Kidney tubule cell (primary cell): ENCODE measurements at places on chromosomes 4 and X.

- no peak for DNase-seq
Observed at GRCh38 chrX:73683236-73683859, 120.4 kb downstream of the CHIC1 start.

- peak; percentile 90 for DNase-seq
Observed at GRCh38 chr4:26568446-26568994, 15.4 kb upstream of the TBC1D19 start.

DNA sequence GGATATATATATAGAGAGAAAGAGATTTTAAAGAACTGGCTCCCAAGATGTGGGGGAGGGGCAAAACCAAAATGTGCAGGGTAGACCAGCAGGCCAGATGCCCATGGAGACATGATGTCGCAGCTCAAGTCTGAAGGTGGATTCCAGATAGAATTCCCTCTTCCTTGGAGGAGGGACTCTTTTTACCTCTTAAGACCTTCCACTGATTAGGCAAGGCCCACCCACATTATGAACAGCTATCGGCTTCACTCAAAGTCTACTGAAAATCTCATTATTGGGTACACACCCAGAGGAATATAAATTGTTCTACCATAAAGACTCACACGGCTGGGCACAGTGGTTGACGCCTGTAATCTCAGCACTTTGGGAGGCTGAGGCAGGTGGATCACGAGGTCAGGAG lies 59.3 kb downstream of the DHRSX start:
- DNase-seq = no peak

DNA sequence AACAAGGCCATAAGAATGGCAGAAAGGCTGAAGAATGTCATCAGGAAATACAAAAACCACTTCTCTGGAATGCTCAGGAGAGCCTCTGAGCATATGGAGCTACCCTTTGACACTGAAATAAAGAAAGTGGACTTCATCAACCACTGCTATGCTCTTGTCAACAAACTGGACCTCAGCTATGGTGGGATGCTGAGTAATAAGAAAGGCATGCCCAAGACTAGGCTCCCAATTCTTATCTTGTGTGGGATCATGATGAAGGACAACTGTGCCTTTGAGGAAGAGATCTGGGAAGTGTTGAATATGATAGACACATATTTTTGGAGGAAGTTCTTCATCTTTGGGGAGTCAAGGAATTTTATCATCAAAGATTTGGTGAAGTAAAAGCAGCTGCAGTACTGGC lies 86.9 kb upstream of the MAGEB16 start:
- peak; percentile 71 for DNase-seq

DNA sequence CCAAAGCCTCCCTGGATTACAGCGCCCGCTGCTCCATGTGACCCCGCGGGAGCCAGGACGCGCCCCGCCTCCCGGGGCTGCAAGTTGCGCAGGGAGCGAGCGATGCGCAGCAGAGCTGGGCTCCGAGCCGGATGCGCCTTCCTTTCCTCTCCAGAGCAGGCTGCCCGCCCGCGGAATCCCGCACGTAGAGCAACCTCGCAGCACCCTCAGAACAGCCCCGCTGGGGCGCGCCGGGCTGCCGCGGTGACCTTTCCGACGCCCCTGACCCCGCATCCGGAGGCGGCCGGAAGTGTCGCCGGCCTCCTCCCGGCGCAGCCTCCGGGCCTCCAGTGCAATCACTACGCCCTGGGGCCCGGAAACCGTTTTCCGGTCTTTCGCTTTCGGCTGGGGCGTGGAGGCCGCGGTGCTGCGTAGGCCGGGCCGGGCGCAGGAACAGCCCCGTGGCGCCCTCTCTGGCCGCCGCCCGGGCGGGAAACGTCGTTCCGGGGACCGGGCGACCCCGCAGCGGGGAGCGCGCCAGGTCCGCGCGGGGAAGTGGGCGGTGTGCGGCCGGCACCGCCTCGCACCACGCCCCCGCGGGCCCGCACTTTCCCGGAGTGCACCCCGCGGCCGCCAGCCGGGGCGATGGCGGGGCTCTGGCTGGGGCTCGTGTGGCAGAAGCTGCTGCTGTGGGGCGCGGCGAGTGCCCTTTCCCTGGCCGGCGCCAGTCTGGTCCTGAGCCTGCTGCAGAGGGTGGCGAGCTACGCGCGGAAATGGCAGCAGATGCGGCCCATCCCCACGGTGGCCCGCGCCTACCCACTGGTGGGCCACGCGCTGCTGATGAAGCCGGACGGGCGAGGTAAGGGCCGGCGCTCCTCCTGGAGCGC lies at the start of gene CYP4V2:
Gene CYP4V2, plus strand, starts transcription at position 368 of the 866 bp plus-strand sequence. Its CDS starts 257 bp downstream, at position 625.
- peak; percentile 87 for DNase-seq

DNA sequence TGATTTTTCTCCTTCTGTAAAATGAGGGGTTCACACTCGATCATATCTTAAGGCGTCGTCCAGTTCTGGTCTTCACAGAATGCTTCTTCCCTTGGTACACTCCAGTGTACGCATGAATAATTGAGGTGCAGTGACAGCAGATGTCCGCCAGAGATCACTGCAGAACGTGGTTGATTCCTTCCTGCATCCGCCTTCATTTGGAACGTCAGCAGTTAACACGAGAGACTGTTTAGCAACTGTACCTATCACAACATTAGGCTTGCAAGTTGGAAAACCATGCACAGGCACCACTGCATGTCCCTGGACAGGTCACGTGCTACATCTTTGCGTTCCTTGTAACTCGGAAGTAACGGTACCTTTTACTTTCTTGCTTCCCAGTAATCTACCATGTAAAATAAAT lies 66.0 kb upstream of the GEMIN8 start:
- DNase-seq = peak; percentile 62

GRCh38 chr4:110163327-110164069 lies 34.9 kb downstream of the ELOVL6 start:
- peak; percentile 90 for DNase-seq

- DNase-seq = peak; percentile 35
Observed at GRCh38 chr4:105923497-105924238, 28.4 kb downstream of the NPNT start.

- no peak for DNase-seq
Observed at GRCh38 chr4:28149762-28150161, 1289.1 kb downstream of the STIM2 start.

- DNase-seq = peak; percentile 53
Observed at GRCh38 chr4:32226204-32226603, 1506.0 kb downstream of the PCDH7 start.

DNA sequence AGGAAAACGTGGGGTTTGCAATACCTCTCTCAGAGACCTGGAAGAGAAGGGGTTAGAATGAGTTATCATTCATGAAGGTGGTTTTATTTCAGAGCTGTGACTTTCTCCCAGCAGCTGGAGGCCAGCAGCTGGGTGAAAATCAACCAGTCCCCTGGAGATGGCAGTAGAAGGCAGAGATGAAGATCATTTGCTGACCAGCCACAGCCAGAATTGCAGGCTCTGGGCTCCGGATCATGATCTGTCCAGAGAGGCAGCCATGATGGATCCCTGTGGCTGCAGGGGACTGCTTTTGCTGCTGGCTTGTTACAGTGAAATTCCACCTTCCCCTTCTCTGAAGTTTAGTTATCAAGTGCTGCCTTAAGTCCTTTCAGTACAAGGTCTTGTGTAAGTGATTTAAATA lies 46.9 kb upstream of the TAB3 start:
- peak; percentile 50 for DNase-seq

- no peak for DNase-seq
Observed at GRCh38 chr4:30836231-30836630, 116.1 kb downstream of the PCDH7 start.

DNA sequence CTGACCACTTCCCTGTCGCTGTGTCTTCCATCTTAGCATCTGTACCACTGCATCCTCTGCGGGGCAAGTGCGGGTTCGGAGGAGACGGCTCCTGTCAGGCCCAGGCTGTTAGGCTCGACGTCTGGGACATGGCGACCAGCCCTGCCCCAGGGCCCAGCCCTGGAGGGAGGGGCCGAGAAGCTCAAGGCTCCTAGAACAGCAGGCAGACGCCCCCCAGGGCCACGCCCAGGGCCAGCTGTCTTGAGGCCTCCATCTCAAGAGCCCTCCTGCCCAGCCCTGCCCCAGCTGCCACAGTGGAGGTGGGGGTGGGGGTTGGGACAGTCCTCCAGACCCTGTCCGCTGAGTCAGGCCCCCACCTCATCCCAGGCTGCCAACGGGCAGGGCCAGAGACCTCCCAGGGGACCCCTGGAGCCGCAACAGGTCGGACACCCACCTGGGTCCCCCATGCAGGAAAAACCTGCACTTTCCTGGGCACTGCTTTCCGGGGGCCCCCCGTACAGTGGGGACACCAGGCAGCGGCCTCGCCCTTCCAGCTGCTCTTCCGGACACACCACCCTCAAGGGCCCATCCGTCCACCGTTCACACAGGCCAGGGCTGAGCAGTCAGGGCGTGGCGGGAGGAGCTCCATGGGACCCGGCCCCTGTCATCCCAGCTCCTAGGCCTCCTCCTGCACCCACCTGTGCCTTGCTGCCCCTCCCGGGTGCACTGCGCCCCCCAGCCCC lies 83.1 kb downstream of the FAM53A start:
- DNase-seq = no peak

- no peak for DNase-seq
Observed at GRCh38 chrX:10167573-10167972, 10.8 kb downstream of the CLCN4 start.

- peak; percentile 59 for DNase-seq
Observed at GRCh38 chrX:37685381-37686359, at the start of gene XK. Gene XK, plus strand, starts transcription at chrX:37685791. Its CDS starts 171 bp downstream, at chrX:37685962.

DNA sequence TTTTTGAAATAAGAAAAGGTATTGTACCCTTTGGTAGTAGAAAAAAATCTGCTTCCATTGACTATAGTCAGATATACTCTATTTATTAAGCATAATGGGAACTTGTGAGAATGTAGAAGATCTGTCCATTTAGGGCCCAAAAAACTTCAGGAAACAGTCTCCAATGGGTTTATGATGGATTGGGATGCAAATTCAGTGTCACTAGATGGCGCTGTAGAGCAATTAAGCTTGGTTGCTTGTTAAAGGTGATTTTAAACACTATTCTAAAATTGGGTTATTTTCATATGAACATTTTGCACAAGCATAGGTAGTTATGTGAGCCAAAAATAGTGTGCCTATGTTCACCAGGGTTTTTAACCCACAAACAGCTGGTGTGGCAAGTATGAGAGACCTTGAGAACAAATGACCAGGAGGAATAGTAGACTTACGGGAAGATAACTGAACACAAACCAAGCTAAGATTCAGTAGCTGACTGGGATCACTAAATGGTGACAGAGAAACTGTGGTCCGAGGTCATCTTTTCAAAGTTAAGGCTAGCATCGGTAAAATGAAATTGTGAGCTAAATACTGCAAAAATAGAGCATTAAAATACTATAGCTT lies 80.3 kb upstream of the LSM6 start:
- DNase-seq = peak; percentile 62
